ENCODE measurements at places on chromosomes 12 and 14.
A peak's percentile ranks its signal among the peaks of the same experiment; 100 is the strongest.

- H3K36me3 ChIP-seq: no peaks in the 10 kb centered on the region
- H3K4me3 ChIP-seq: no peak overlapping the region
- no peaks in the 10 kb centered on the region for H3K4me1 ChIP-seq
Observed at GRCh38 chr12:71456990-71457389, 17.4 kb downstream of the LGR5 start.

GRCh38 chr12:16437281-16437816 is 89.9 kb downstream of the MGST1 start:
- no peaks in the 10 kb centered on the region for H3K27me3 ChIP-seq
- H3K36me3 ChIP-seq: no peaks in the 10 kb centered on the region
- no peaks in the 10 kb centered on the region for H3K4me1 ChIP-seq
- no peak overlapping the region for H3K27ac ChIP-seq
- H3K4me3 ChIP-seq: no peak overlapping the region

DNA sequence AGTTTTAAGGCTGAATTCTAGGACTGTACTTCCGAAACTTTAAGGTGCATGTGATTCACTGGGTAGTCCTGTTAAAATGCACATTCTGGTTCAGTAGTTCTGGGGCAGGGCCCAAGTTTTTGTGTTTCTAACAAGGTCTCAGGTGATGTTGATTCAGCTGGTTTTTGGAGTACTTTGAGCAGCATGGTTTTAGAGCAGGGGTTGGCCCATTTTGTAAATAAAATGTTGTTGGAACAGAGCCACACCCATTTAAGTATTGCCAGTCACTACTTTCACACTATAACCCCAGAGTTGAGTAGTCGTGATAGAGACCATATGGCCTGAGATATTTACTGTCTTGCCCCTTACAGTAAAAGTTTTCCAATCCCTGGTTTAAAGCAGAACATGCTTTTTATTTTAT is 111.3 kb downstream of the SYNE2 start:
- H3K4me3 ChIP-seq: no peak overlapping the region
- no peaks in the 10 kb centered on the region for H3K36me3 ChIP-seq
- no peaks in the 10 kb centered on the region for H3K4me1 ChIP-seq
- H3K27ac ChIP-seq: no peak overlapping the region

DNA sequence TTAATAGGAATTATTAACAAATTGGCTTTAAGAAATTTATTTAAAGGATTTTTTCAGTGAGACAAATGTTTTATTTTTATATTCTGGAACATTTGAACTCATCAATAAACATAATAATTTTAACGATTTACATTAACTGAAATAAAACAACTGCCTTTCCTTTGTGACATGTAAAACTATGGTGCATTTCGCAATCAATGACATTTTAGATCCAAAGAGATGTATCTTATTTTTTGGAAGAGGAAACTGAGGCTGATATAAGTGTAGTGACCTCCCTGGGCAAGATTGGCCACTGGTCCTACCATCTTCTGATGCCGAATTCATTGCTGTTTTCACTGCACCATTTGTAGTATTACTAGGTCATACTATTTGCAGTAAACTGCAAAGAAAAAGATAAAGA is 2.5 kb upstream of the RNU6-8 start:
- no peaks in the 10 kb centered on the region for H3K4me1 ChIP-seq
- no peaks in the 10 kb centered on the region for H3K36me3 ChIP-seq
- H3K27ac ChIP-seq: no peak overlapping the region

- H3K27ac ChIP-seq: no peak overlapping the region
Observed at GRCh38 chr14:65566820-65567522, 154.4 kb downstream of the FUT8 start.

- no peak overlapping the region for H3K4me3 ChIP-seq
- DNase-seq: no peak
- no peaks in the 10 kb centered on the region for H3K36me3 ChIP-seq
Observed at GRCh38 chr14:100692256-100692655, 34.4 kb upstream of the DLK1 start.

DNA sequence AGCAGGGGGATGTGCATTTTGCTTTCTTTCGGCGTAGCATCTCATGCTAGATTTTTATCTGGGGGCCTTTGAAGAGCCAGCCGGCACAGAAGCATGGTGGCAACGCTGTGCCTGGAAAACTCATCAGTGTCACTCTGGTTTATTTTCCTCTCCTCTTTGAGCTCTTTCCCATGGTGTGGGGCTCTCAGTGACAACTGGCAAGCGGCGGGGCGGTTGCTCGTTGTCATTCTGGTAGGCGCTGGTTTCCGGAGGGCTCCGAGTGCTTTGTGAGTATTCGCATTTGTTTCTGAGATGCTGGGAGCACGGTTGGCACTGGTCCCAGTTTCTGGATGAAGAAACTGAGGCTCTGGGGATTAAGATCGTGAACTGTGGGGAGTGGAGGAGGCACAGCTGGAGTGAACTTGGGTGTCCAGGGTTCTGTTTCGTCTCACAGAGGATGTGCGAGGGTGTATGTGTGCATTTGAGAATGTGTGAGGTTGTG is 23.3 kb downstream of the TPCN1 start:
- H3K27me3 ChIP-seq: no peaks in the 10 kb centered on the region
- H3K4me3 ChIP-seq: peak overlapping the region; percentile 41
- DNase-seq: no peak
- no peaks in the 10 kb centered on the region for H3K36me3 ChIP-seq
- H3K27ac ChIP-seq: peak overlapping the region; percentile 93
- H3K4me1 ChIP-seq: peaks cover 63% of the 10 kb centered on the region

GRCh38 chr12:44627387-44628166 is 248.5 kb downstream of the NELL2 start:
- no peak overlapping the region for H3K27ac ChIP-seq
- H3K4me1 ChIP-seq: no peaks in the 10 kb centered on the region
- no peaks in the 10 kb centered on the region for H3K27me3 ChIP-seq
- no peak for DNase-seq
- H3K4me3 ChIP-seq: no peak overlapping the region

All from breast epithelium (tissue), 4 donors.